ENCODE measurements at places on chromosomes 11 and 22.
A peak's percentile ranks its signal among the peaks of the same experiment; 100 is the strongest.

DNA sequence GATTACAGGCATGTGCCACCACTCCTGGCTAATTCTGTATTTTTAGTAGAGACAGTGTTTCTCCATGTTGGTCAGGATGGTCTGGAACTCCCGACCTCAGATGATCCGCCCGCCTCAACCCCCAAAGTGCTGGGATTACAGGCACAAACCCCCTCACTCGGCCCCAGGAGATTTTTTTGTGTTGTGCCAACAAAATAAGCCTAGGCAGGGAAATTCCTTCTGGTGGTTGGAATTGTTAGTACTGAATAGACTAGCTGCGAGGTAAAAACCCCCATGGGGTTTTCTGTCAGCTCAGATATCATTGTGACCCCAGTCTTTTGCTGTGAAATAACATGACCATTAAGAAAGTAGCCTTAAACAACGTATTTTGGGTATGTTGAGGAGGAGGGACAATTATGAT lies 144.9 kb downstream of the BCR start:
- no peak for DNase-seq

DNA sequence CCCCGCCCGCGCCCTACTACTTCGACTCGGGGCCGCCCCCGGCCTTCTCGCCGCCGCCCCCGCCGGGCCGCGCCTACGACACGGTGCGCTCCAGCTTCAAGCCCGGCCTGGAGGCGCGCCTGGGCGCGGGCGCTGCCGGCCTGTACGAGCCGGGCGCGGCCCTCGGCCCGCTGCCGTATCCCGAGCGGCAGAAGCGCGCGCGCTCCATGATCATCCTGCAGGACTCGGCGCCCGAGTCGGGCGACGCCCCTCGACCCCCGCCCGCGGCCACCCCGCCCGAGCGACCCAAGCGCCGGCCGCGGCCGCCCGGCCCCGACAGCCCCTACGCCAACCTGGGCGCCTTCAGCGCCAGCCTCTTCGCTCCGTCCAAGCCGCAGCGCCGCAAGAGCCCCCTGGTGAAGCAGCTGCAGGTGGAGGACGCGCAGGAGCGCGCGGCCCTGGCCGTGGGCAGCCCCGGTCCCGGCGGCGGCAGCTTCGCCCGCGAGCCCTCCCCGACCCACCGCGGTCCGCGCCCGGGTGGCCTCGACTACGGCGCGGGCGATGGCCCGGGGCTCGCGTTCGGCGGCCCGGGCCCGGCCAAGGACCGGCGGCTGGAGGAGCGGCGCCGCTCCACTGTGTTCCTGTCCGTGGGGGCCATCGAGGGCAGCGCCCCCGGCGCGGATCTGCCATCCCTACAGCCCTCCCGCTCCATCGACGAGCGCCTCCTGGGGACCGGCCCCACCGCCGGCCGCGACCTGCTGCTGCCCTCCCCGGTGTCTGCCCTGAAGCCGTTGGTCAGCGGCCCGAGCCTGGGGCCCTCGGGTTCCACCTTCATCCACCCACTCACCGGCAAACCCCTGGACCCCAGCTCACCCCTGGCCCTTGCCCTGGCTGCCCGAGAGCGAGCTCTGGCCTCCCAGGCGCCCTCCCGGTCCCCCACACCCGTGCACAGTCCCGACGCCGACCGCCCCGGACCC lies 17.4 kb upstream of the ACR start:
- no peak for DNase-seq

DNA sequence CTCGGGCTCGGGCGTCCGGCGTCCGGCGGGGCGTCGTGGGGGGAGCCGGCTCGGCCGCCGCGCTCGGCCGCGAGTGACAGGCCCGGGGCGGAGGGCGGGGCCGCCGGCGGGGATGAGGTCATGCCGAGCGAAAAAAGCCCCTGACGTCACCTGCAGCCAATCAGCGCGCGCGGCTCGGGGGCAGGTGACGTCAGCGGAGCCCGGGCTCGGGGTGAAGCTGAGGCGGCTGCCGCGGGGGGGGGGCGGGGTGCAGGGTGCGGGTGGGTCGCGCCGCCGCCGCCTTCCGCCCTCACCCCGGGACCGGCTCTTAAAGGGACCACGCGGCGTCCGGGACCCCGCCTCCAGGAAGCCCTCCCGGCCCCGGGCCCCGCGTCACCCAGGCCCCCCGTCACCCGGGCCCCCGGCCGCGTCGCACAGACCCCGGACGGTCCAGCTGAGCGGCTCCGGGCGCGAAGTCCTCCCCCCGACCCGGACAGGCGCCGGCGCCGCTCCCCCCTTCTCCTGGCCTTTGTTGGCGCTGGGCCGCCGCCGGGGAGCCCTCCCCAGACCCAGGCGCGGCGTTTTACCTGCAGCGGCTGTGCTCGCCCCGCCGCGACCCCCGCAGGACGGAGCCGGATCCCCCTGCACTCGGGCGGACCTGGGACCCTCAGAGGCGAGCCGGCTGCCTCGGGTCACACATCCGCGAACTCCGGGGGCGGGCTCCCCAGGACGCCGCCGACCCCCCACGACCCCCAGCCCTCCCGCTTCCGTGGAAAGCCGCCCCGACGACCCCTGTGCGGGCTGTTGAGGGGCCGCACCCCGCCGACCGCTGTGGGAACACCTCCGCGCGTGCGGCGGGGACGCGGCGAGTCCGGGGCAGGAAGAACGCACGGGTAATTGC lies at the start of gene DUSP8:
Gene DUSP8, minus strand, starts transcription at position 75 of the 880 bp plus-strand sequence. CDS start 6,445 bp downstream, outside the sequence.
- peak; percentile 90 for DNase-seq

GRCh38 chr11:86999859-87000753 lies 37.6 kb upstream of the TMEM135 start:
- peak; percentile 15 for DNase-seq

- DNase-seq = no peak
These were observed 1445.5 kb downstream of the BRD1 start for GRCh38 chr22:48382197-48382596.

DNA sequence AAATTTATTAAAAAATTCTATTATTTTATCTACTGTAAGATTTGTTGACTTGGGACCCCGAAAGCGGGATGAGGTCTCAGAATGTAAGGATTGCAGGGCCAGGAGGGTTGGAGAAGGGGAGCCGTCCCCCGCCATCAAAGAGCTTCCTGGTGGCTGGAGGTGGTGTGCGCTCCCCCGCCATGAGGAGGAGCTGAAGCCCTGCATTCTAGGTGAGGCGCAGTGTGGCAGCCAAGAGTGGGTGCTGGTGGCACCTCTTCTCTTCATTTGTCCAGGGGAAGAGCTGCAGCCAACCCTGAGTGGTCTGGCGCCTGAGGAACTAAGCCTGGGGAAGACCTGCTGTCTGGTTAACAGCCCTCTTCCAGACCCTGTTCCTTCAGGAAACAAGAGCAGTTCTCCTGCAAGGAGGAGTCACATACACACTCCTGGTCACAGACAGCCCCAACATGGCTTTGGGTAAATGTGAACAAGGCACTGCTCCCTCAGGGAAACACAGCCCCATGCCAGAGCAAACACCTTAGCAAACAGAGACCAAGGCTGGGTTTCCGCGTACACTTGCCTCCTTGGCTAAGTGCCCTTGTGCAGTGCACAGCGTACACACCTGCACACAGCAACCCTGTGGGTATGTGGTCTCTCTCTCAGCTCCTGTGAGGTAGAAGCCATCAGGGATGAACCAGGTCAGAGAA lies 17.3 kb downstream of the RTN4RL2 start:
- no peak for DNase-seq

- DNase-seq = no peak
These were observed 125.9 kb upstream of the SPON1 start for GRCh38 chr11:13836666-13837065.

DNA sequence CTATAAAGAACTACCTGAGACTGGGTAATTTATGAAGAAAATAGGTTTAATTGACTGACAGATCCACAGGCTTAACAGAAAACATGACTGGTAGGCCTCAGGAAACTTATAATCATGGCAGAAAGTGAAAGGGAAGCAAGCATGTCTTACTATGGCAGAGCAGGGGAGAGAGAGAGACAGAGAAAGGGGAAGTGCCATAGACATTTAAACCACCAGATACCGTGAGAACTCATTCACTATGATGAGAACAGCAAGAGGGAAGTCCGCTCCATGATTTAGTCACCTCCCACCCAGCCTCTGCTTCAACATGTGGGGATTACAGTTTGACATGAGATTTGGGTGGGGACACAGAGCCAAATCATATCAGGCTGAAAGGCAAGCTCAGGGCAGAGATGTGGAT lies 327.1 kb upstream of the DDI1 start:
- DNase-seq = no peak

- DNase-seq = no peak
These were observed 22.0 kb downstream of the FAT3 start for GRCh38 chr11:92246630-92247029.

DNA sequence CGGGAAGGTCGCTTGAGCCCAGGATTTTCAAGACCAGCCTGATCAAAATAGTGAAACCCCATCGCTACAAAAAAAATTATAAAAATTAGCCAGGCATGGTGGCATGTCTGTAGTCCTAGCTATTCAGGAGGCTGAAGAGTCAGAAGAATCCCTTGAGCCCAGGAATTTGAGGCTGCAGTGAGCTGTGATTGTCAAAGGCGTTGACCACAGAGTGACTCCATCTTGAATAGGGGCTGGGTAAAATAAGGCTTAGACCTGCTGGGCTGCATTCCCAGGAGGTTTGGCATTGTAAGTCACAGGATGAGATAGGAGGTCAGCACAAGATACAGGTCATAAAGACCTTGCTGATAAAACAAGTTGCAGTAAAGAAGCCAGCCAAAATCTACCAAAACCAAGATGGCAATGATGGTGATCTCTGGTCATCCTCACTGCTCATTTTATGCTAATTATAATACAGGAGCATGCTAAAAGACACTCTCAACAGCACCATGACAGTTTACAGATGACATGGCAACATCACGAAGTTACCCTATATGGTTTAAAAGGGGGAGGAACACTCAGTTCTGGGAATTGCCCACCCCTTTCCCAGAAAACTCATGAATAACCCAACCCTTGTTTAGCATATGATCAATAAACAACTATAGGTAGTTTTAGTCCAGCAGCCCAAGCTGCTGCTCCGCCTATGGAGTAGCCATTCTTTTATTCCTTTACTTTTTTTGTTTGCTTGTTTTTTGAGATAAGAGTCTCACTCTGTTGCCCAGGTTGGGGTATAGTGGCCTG lies 2.8 kb upstream of the RDX start:
- no peak for DNase-seq

DNA sequence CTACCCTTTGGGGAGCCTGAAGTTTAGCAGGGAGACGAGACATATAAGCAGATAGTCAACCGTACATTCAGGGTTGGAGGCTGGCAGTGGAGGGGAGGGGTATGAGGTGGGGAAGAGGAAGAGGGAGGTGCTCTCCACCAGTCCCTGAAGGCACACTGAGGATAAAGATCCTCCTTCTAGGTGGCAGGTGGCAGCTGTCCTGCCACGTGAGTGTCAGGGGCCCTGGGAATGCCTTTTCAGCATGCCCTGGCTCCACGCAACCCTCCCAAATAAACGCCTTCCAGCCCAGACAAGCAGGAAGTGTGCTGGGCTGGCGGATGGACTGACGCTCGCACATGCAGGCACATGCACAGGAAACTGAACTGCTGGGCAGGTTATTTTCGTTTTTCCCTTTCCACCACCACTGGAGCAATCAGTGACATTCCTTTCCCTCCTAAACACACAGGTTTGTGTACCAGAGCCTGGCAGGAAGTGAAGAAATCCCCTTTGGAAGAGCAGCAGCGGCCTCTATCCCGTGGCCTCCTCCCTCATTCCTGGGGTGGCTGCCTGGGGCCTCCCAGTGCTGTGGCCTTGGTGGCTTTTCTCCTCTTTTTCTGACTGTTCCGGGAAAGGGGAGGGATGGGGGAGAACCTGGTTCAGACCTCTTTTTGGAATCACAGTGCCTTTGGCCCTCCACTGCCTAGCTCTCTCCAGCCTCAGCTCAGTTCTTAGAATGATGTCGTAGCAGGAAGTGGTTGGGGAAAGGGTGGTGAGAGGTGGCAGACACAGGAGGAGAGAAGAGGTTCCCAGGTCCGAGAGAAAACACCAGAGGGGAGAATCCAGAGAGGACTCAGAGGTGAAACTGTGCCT lies 157.0 kb upstream of the TIMP3 start:
- no peak for DNase-seq

- peak; percentile 79 for DNase-seq
These were observed 4.3 kb downstream of the ZC3H7B start for GRCh38 chr22:41305646-41306045.

GRCh38 chr22:41425660-41426365 lies 20.8 kb downstream of the TOB2 start:
- no peak for DNase-seq

- DNase-seq = no peak
These were observed 48.7 kb downstream of the CYTH4 start for GRCh38 chr22:37331034-37331428.

DNA sequence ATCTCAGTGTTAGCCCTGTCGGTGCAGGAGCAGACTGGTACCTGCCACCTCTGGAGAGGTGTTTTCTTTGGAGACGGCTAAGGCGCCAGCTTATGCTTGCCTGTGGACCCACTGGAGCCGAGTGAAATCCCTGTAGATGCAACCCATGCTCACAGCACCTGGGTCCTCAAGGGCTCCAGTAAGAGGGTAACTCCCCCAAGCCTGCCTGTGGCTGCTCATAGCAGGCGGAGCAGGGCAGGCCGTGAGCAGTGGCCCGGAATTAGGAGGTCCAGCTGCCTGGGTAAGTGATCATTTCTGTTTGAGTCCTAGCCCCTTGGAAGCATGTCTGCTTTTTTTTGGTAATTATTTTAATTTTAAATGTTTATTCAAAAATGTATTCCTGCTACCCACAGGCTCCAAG lies 43.8 kb downstream of the NAT10 start:
- no peak for DNase-seq

DNA sequence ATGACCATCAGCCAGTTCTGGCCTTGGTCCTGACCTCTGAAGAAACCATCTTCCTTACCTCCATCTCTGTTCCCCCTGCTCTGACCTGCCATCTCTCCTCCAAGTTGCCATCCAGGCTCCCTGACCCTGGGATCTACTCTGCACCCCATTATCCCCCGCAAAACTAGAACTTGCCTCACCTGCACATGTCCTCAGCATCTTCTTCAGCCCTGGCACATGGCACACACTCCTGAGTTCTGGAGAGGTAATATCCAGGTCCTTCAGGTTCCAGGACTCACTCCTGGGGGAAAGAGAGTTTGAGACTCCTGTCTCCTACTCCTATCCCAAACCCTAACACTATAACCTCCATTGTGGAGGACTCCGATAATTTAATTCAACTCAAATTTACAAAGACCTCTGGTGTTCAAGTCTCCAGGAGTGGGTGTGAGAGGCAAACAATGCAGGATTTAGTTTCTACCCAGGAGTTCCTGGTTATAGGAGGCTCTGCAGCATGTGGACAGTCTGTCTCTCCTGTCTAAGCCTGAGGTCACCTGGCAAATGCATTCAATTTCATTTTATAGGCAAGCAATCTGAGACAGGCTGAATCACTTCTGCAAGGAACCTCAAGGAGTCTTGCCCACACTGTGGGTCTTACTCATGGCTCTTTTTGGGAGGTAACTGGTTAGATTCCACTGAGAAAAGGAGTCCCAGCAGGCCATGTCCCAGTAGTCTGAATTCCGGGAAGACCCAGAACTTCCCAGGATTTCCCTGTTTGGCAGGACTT lies 7.3 kb downstream of the TRIM21 start:
- no peak for DNase-seq

GRCh38 chr11:108752297-108752751 lies 87.5 kb downstream of the DDX10 start:
- no peak for DNase-seq

- no peak for DNase-seq
These were observed 45.7 kb upstream of the SHANK2 start for GRCh38 chr11:71298016-71298550.

GRCh38 chr11:64340671-64341335 lies 799 bp downstream of the CCDC88B start:
- DNase-seq = no peak
